ENCODE measurements at places on chromosomes 5 and 9.

DNA sequence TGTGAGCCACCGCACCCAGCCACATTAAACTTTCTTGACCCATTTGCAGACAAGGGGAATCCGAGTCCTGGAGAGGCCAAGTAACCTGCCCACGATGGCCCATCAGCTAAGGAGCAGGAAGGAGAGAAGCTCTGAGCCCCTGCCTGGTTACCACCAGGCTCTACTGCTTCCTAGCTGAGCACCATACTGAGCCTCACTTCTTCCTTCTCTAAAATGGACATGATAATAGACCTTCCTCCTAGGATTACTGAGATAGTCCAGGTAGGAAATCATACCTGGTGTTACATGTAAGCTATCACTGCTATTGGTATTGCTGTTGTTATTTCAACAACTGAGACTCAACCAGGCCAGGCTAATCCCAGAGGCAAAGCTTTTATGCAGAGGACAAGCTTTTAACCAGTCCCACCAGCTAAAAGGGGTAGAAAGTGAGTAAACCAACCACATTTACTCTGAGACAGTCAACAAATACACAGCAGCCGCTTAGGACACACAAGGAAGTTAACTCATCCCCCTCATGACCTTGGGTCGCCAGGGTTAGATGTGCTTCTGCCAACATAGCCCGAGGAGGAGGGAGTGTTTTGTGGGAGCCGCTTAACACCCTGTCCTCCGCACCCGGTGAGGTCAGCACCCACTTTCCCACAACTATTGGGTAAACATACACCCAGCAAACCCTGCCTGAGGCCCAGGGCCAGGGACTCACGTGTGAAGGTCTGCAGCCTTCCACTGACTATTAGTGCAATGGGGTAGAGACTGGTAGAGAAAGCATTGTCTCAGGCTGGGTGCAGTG, 20.6 kb upstream of the PTGES start:
- peak; percentile 92 for DNase-seq

GRCh38 chr5:139768807-139769465, 26.7 kb upstream of the PSD2 start:
- DNase-seq, result no peak

DNA sequence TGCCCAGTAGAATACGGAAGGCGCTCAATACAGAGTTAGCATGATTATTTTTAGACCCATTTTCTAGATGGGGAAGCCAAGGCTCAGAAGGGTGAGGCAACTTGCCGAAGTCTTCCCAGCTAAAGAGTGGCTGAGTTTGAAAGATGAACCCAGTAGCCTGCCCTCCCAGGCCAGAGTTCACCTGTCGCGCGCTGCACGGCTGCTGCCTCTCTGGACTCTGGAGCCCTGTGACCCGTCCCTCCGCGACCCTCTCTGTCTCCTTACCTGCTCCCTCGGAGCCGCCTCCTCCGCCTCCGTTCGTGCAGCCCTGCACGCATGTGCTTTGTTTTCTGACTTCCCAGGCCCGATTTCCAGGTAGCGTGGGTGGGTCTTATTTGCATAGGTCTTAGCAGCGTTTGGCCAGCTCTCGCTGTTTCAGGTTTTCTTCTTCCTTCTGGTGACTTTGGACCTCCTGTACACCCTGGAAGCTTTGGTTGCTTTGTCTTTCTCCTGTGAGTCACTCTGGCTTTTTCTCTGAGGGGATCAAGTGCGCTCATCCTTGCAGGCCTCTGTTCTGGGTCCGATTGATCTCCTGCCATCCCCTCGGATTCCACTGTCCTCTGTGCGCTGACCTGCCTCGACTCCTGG, at the start of gene RNF183:
Gene RNF183, minus strand, starts transcription at position 585 of the 627 bp plus-strand sequence. CDS start 5,192 bp downstream, outside the sequence.
- DNase-seq, result no peak

DNA sequence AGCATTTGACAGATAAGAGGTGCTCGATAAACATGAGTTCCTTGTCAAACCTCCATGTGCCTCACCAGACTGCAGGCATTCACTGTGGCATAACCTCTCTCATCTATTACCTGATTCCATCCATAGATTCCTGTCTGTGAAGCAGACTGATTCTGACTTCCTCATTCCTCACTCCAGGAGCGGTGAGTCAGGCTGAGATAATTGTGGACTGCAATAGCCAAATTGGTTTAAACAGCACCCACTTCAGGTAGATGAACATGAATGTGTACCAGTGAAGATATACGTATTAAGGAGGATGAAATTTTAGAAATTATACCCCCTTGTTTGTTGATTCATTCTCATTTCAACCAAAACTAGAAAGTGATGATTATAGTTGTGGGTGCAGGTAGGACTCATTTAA, 391.2 kb downstream of the HINT1 start:
- peak; percentile 6 for DNase-seq

DNA sequence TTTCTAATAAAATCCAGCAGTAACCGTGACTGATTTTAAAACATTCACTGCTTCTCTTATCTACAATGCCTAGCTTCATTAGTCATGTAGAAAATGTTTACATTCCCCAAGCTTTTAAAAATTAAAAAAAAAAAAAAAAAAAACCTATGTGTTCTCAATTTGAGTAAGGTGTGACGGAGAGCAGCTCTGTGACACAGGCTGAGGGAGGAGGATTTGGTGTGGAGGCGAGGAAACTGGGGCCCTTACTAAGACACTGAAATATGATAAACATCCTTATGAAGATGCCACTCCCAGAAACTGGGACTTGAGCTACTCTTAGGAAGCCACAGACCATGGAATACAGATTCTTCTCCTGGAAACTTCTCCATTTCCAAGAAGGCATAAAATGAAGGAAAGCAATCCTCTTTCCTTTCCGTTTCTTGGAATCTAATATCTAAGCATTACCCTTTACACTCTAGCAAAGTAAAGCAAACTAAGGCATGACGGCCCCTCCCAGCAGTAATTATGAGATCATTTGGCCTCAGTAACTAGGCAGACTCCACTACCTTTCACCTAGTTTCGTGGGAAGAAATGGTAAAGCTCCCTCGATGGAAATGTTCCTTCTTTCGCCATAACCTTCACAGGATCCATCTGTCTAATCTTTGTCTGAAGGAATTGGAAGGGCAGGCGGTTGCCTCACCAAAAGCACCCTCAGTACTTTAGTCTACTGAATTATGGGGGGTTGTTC, 23.5 kb downstream of the GRAMD2B start:
- no peak for DNase-seq

GRCh38 chr5:167029488-167029887, 1262.0 kb upstream of the WWC1 start:
- DNase-seq, result no peak

GRCh38 chr9:85723215-85723614, 18.5 kb downstream of the AGTPBP1 start:
- no peak for DNase-seq

DNA sequence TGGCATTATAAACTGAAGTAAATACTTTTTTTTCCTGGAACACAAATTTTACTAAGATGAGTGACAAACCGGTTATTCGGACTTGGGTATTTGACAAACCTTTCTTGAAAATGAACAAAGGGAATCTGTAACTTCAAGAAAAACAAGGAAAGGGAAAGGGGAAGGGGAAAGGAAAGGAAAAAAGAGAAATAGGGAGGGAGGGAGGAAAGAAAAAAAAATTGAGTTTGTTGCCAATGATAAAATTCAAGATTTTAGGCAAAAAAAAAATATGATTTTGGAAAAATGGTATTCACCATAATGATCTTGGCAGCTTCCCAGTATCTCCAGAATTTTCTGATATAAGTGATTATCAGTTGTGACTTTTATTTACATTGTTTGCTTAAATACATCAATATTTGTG, 1.6 kb upstream of the TTC33 start:
- no peak for DNase-seq

GRCh38 chr9:90979138-90979551, 177.5 kb downstream of the SYK start:
- DNase-seq, result no peak

DNA sequence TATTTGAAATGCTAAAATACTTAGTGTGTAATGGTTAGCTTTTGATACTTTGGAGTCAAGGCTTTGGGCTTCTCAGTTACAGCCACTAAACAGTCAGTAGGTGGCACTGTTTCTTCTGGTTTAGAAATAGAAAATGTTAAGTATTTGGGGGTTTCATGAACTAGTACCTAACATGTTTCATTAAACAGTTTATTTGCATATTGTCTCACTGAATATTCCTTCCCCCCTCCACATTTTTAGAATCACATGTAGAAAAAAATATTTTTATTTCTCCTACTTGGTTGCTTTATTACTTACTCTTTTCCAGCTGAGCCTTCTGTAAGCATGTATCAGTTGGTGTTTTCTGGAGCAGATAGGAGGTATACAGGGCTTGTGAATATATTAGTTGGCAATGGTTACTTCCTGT, 48.0 kb downstream of the IPO11 start:
- peak; percentile 63 for DNase-seq

DNA sequence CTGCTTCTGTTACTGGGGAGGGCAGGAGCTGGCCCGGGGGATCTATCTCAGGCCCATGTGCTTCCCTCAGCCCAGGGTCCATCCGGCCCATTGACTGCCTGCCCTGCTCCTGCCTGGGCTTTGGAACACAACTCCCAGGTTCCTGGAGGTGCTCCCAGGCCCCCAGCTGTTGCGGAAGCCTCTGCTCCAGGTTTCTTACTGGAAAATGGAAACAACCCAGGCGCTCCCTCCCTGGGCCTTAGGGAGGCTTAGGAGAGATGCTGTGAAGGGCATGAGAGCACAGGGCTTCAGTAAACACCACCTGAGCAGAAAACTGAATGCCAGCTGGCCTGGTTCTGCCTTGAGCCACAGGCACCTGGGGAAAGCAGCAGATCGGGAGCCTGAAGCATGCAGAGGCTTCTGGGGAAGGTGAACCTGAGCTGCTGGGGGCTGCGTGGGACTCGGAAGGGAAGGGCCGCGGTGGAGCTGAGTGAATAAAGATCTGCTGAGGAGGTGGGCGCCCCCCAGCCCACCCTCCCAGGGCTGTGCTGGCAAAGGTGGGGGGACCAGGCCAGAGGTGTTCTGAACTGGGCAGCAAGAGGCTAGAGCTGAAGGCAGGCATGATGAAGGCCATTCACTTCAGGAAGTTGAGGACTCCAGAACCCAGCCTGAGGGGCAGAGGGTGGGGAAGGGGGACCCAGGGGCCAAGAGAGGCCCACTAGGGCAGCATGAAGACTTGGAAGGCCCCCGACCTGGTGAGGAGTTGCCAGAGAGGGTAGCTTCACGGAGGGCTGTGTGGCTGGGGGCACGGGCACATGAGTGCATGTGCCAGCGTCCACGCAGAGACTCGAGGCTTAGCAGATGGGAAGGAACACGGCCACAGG, 64.8 kb downstream of the SHB start:
- DNase-seq, result no peak

- DNase-seq, result peak; percentile 85
These were observed 4.0 kb upstream of the PCDHGA1 start for GRCh38 chr5:141326088-141326854.

GRCh38 chr5:149526845-149527590, 24.2 kb downstream of the CSNK1A1 start:
- DNase-seq, result no peak

GRCh38 chr9:109329638-109330258, 8.9 kb upstream of the EPB41L4B start:
- no peak for DNase-seq

- no peak for DNase-seq
These were observed 247.4 kb downstream of the CYLC2 start for GRCh38 chr9:103242486-103242885.

GRCh38 chr5:80082731-80083100, 47.6 kb downstream of the THBS4 start:
- peak; percentile 66 for DNase-seq

DNA sequence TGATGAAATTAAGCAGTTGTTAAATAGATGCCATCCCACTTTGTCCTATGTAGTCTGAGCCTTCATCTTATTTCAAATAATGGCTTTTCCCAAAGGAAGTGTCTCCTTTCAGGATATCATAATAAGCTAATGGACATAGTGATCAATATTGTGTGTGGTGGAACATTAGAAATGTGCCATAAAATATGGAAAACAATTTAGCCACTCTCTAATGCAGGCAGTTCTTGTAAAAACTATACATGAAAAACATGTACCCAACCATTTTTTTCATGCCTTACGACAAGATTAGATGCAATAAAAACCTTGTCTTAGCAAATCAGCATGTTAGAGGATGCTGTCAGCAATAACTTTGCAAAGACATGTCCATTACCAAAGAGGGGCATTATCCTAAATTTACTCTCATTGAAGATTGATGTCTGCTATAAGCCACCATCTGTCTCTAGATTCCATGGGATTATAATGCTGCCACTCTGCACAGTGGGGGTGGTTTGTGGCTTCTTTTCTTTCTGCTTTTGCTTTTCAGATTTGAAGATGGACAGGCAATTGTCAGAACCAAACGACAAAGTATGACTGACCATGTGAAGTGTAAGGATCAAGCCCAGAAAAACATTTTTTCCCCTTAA, 724.0 kb upstream of the ZNF608 start:
- DNase-seq, result no peak

DNA sequence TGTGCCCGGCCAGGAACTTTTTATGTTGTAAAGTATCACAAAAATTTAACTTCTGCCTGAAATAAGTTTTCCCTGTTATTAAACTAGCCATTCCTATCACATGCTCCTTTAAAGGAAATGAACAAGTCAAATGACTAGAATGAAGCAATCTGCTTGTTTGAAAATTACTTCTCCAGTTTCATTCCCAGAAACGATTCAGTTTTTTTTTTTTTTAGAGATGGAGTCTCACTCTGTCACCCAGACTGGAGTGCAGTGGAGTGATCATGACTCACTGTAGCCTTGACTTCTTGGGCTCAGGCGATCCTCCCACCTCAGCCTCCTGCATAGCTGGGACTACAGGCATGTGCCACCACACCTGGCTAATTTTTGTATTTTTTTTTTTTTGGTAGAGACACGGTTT, 13.3 kb upstream of the GNG10 start:
- no peak for DNase-seq

GRCh38 chr5:149166128-149166527, 24.8 kb downstream of the ABLIM3 start:
- DNase-seq, result no peak

DNA sequence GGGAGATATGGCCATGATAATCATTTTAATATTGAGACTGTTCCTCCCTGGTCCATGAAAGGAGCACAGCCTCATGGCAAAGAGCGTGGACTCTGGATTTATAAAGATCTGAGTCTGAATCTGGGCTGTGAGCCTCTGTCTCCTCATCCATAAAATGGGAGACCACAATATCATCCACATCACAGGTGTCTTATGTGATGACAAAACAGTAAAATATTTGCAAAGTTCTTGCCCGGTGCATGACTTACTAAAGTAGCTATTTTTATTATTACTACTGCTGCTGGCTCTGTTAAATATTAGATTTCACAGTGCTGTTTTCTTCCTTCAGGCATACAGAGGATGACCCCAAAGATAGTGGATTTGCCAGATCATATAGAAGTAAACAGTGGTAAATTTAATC, 74.1 kb downstream of the TEK start:
- DNase-seq, result no peak

DNA sequence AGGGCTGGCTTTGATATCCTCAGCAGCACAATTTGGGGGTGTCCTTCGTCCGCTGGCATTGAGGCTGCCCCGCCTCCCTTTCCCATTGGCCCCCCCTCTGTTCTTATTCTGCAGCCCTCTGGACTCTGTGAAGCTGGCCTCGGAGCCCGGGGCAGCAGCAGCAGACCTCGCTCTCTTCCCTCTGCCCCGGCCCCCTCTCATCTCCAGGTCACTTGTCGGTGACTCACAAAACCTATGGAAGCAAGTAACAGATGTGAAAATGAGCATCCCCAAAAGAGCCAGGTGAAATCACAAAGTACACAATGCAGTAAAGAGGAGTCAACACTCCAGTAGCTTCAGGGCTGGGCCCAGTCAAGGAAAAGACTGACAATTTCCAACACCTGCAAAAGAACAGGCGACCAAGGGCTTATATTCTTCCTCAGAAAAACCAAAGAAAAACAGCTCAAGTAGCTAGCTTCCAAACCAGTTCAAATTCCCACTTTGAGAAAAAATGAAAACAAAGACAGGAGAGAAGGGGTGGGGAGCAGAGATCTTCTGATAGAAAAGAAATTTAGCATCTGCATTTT, 97.5 kb downstream of the ZNF608 start:
- DNase-seq, result no peak

- DNase-seq, result no peak
These were observed 8.8 kb downstream of the ZNF608 start for GRCh38 chr5:124737651-124738050.
